ENCODE measurements at places on chromosomes 4 and X.
A peak's percentile ranks its signal among the peaks of the same experiment; 100 is the strongest.

DNA sequence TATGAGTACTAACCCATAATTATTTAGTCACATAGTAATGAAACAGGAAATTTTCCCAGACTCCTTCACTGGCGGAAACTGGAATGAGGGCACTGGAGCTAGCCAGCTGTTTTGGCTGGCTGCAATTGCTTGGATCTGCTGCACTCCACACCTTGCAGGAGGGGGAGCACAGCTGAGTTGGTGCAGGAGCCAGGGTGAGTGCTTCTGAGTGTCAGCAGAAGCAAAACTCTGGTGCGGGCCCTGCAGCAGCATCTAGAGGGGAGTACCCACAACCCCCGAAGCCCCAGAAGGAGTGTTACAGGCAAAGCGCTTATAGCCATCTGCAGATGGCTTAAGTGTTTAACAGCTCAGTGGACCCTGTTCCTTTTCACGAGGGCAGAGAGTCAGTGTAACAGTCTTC lies 96.1 kb downstream of the RPA4 start:
- DNase-seq, result no peak

DNA sequence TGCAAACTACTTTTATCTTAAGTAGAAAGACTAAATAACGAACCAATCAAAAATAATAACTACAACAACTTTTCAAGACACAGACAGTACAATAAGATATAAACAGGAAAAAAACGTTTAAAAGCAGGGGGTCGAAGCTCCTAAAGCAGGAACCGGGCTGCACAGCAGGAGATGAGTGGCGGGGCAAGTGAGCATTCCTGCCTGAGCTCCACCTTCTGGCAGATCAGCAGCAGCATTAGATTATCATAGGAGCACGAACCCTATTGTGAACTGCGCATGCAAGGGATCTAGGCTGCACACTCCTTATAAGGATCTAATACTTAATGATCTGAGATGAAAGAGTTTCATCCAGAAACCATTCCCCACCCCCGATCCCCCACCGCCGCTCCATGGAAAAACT lies 146.2 kb downstream of the TEX11 start:
- DNase-seq, result no peak

DNA sequence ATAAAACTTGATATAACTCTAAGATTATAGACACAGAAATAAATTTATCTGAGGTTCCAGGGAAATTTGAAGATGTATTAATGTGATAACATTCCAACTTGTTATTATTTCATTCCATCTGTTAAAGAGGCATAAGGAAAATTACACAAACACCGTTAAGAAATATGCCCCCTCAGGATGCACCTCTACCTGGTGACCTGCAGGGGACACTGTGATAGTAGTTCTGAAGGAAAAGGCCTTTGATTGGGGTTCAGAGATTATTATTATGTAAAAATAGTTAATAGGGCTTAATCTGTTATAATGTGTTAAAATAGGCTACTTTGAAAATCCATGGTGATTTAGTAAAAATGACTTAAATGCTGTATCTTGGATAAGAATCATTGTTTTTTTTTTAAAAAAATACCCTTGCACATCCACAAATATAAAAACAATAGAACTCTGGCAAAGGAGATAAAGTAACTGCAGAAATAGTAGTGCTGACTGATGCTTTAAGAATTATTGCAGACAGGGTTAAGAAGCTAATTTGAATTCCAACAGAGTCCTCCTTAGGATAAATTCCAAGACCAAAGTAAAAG lies 6.1 kb upstream of the ABRAXAS1 start:
- DNase-seq, result no peak

DNA sequence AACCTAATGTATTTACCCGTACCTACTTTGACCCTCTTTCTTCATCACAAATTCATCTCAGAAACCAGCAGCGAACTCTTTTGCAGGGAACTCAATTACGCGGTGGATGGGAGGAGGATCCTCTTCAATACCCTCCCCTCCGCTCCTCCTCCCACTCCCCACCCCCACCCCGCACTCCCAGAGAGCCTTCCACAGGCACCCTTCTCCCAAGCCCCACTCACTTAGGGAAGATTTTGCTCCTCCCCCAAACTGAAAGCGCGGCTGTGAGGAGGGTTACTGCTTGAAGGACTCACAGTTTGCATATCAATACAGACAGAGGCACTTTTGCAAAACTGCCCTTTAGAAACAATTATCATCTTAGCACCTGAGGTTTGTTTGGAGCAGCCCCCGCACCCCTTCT lies 960 bp upstream of the IL1RAPL1 start:
- no peak for DNase-seq

DNA sequence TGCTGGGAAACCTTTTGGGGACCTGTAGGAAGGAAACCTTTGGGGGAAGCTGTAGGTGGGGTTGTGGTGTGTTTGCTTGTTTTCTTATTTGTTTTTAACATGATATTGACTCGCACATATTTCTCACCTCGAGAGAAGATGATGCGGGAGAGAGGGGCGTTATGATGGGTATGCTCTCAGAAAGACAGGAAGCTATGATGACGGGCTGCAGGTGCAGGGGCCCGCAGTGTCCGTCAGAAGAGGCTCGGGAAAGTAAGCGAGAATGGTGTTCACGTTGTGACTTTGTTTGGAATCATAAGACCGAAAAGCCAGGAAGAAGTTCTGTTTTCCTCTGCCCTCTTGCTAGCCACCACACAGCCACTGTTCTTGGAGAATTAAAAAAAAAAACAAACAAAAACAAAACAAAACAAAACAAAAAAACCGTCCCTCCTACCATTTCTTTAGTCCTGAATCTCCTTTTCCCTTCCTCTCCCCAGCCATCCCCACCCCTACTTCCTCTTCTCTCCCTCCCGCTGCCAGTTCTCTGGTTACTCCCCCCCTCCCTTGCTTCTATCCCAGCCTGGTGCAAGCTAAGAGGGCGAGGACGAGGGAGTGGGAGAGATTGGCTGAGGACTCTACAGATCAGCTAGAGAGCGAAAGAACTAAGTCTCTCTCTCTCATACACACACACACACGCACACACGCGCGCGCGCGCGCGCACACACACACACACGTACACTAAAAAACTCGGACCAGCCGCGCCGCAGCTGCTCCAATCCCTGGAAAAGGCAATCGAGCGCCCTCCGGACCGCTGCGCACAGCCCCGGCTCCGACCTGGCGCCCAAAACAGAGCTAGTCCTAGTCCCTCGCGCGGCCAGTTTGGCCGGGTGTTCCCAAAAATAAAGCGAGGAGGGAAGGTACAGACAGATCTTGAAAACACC lies at the start of gene BMP3:
TSS of gene BMP3 (plus strand) at position 648 of the 920 bp plus-strand sequence. CDS start 577 bp downstream, outside the sequence.
- DNase-seq, result no peak

- DNase-seq, result peak; percentile 32
Measured at GRCh38 chr4:110837896-110838450, 215.1 kb upstream of the PITX2 start.

- peak; percentile 33 for DNase-seq
Measured at GRCh38 chrX:78024349-78025059, 55.1 kb upstream of the PGAM4 start.

GRCh38 chrX:74419864-74420195 lies 1.5 kb upstream of the SLC16A2 start:
- peak; percentile 7 for DNase-seq

DNA sequence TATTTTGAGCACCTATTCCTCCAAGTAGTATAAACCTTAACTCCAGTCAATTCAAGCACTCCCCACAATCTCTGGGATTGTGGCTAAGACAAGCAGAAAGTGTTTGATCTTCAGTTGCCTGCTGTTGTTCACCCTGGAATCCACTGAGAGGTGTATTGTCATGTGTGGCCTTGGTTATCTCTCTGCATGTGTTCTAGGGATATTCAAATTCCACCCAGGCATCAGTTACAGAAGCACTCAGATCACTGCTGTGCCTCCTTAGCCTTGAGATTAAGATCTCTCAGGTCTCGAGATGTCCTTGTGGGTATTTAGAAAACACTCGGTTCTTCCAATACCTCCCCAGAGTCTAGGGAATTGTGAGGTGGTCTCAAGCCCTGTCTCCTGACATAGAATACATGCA lies 213.3 kb downstream of the SMARCA1 start:
- DNase-seq, result no peak

DNA sequence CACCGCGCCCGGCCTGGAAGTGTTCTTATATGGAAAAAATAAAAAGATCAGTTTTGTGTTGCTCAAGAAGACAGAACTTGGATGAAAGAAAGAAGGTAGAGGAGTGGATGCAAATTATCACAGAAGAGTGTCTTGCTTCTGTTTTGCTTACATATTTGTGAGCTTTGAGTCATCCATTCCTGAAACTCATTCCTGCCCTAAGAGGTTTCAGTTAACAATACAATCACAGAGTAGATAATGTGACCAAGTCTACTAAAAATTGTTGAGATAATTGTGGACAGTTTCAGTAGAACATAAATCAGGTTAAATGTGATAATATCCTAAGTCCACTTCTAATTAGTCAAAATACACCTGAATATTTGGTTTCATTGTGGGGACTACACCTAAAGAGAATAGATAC lies 26.4 kb upstream of the LRCH2 start:
- DNase-seq, result no peak

DNA sequence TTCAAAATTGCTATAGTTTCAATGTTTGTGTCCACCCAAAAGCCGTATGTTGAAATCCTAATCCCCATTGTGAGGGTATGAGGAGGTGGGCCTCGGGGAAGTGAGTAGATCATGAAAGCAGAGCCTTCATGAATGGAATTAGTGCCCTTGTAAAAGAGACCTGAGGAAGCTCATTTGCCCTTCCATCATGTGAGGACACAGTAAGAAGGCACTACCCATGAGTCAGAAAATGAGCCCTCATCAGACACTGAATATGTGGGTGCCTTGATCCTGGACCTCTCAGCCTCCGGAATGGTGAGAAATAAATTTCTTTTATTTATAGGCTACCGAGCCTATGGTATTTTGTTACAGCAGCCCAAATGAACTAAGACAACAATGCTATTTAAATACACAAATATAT lies 57.7 kb upstream of the EFHC2 start:
- DNase-seq, result no peak

GRCh38 chrX:152817078-152817764 lies 13.3 kb downstream of the CETN2 start:
- DNase-seq, result no peak

DNA sequence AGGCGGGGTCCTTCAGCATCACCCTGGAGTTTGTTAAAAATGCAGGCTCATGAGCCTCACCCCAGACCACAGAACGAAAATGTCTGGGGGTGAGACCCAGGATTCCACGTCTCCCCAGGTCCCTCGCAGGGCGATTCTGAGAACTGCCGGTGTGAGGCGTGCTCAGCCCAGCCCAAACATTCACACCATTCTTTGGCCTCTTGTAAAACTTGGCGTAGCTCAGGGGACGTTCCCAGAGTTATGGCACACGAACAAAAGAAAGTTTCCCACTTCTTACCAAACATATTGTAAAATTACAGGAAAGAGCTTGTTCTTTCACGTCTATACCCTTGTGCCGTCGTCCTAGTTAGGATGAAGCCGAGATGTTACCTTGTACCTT lies 12.9 kb downstream of the CD99 start:
- DNase-seq, result no peak
